ENCODE measurements at places on chromosomes 2 and 18. TPM values are rescaled to one million over a fixed set of nuclear protein-coding genes. Genes with fewer than 3 reads are reported as not detected.

RAPGEF4 gene
- total RNA-seq: 0.47 TPM

GRCh38 chr2:235944591-235944990 lies 223.6 kb downstream of the GBX2 start:
- no peak for DNase-seq

UGT1A6 gene
- total RNA-seq: not detected

RESP18 gene
- total RNA-seq: not detected

DNA sequence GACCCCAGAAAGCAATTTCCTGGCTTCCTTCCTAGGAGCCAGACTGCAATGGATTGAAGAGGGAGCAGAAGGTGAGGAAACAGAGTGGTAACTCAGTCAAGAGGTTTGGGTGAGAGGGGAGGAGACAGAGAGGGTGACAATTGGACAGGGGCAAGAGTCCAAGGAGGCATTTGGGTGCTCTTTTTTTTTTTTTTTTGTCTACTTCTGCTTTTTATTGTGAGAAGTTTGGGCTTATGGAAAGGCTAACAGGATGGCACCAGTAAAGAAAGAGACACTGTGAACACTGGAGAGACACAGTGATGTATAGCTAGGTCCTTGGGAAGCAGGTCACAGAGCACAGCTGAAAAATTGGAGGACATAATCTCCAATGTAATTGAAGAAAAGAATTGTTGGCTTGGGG lies 25.0 kb downstream of the CYBRD1 start:
- no peak for DNase-seq

ABCG5 gene
- total RNA-seq: not detected

DNA sequence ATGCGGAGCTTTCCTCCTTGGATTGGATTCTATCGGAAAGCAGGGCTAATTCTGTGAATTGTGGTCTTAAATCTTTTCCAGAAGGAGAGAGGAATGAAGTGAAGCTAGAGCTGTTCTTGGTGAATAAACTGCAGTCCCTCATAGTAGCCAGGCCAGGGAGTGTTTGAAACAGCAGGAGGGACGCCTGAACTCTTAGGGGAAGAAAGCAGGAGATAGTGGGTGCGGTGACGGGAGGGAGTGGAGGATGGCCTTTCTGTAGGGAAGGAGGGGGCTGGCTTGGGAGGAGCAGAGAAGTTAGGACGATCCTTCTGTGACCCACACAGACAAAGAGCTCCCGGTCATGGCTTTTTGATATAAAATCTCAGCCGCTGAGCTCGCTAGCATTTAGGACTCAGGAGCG lies 47.5 kb upstream of the KCNF1 start:
- DNase-seq: no peak

DNA sequence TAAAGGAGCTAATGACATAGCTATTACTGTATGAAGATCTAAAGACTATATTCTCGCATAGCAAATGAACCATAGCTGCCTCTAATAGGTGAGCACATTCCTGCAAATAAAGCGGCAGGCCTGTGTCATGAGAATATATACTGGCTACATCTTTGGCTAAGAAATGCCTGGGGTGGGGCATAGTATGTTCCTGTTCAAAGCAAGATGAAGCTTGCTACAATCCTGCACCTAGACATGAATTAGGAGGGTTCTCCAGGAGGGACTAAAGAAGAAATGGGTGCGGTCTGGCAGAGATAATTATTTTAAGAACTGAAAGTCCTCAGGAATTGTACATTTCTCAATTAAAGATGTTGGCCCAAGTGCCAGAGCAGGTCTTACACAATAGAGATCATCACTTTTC lies 46.8 kb upstream of the PLA2R1 start:
- no peak for DNase-seq

DNA sequence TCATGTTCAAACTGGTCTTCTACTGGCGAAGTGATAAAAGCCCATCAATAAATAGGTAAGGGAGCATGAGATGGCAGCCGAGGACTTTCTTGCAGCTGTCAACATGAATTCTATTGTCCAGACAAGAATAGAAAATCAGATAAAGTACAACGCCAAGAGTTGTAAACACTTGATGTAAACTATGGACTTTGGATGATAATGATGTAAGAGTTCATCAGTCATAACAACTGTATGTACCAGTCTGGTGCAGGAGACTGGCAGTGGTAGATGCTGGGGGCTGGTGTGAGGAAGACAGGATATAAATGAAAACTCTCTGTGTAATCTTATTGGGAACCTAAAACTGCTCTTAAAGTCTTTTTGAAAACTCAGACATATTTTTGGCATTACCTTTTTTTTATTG lies 155.9 kb upstream of the RASGRP3 start:
- no peak for DNase-seq

DNA sequence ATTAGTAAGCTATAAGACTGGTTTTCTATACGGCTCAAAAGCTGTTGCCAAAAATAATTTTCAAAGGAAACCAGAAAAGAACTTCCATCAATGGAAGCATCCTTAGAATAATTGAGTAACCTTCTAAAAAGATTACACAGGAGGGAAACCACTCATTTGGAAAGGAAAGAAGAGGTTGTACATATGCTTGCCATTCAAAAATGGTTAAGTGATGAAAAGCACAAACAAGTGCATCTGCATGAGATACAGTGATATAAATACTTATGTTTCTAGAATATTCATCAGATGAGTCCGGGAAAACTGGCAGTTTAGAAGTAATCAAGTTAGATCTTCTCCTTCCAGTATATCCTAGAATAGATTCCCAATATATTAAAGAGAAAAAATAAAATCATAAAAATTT lies 20.1 kb upstream of the SMAD2 start:
- DNase-seq: no peak

DNA sequence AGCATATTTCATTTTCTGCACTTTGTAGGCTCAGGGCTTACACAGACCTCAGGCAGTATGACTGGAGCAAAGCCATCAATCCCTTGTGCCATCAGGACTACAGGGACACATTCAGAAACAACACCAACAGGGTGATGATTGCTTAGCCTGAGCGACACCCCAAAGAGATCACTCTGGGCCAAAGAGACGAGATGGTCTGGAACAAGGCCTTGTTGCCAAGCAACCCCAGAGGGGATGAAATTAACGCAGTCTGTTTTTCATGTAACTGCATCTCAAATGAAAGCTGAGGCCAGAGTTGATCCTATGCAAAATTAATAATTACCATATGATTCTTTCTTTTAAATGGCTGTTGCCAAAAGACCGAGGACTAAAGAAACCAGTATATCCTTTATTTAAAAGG lies 20.2 kb upstream of the B3GNT2 start:
- DNase-seq: no peak

- no peak for DNase-seq
Observed at GRCh38 chr18:58476516-58477256, 152.2 kb downstream of the ALPK2 start.

GALNT14 gene
- total RNA-seq: 0.20 TPM

DNA sequence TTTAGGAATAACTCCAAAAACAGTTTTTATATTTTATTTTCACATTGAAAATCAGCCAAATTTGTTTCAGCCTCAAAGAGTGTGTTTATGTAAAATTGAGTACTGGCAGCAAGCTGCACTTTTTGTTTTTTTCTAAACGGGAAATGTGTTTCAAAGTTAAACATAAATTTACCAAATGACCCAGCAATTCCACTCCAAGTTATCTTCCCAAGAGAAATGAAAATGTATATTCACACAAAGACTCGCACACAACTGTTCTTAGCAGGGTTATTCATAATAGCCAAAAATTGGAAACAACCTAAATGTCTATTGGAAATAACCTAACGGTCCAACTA lies 9.3 kb downstream of the ALPK2 start:
- no peak for DNase-seq

Data from M059J (cell line).